HepG2 (cell line): ENCODE measurements at places on chromosomes 4 and X. TPM values are rescaled to one million over a fixed set of nuclear protein-coding genes. Genes with fewer than 3 reads are reported as not detected.

The TMPRSS11D gene
- not detected in 2 replicates for polyA plus RNA-seq

The SLC25A4 gene
- polyA plus RNA-seq = 28.7 and 30.3 TPM in 2 replicates

The SSX4B gene
- polyA plus RNA-seq = not detected in 2 replicates

DNA sequence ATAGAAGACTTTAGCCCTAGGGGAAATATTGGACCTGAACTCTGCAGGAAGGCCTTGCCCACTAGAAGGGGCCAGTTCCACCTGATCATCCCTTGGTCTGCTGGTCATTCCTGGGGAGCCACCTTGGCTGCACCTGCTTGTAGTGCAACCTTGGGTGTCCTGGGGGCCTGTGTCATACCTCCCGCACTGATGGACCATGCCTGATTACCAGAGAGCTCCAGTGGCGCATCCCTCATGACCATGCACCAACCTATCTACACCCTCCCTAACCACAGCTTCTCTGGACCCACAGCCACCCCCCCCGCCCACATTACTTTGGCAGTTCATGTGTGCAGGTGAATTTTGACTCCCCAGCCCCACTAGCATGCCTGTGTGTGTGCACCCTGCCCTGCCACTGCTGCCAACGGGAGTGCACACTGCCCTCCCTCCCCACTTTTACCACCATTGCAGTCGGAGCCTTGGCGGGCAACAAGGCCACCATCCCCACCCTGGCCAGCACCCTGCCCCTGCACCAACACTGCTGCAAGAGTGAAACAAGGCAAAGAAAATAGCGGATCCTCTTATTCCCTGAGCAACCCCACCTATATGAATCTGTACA, 208.1 kb downstream of the FAM47B start:
- H3K27ac ChIP-seq = no peak overlapping the region
- DNase-seq = no peak
- H3K4me3 ChIP-seq = no peak overlapping the region

DNA sequence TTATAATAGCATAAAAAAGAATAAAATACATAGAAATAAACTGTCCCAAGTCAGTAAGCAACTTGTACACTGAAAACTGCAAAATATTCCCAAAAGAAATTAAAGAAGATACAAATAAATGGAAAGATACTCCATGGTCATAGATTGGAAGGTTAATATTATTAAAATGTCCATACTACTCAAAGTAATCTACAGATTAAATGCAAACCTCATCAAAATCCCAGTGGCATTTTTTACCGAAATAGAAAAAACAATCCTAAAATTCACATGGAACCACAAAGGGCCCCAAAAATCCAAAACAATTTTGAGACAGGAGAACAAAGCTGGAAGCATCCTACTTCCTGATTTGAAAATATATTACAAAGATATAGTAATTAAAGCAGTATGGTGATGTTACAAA, 133.0 kb downstream of the NDST3 start:
- no peak overlapping the region for H3K4me3 ChIP-seq
- H3K27ac ChIP-seq = no peak overlapping the region
- DNase-seq = no peak
- no peaks in the 10 kb centered on the region for H3K4me1 ChIP-seq
- no peaks in the 10 kb centered on the region for H3K36me3 ChIP-seq
- H3K27me3 ChIP-seq = no peaks in the 10 kb centered on the region

DNA sequence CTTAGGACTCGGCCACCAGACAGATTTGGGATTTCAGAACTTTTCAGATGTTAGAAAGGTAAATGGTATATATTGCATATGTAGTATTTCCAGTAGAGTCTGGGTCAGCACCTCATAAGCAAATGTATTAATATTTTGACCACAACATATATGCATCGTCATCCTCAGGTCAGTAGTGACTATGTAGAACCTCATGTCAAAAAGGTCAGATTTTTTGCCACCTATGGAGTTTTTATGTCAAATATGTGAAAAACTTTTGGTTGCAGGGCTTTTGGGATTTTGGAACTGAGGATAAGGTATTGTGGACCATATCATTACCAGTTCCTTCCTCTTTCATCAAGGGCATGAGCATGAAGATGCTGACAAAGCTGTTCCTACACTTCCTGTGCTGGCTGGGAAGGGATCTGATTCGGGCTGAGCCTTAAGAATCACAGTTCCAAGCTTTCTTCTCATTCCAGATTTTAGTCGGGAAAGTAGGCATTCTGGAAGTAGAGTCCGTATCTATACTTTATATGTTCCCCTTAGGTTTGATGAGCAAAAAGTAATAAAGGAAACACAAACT, 183.0 kb upstream of the PGRMC2 start:
- H3K4me3 ChIP-seq = no peak overlapping the region
- H3K36me3 ChIP-seq = no peaks in the 10 kb centered on the region
- H3K4me1 ChIP-seq = no peaks in the 10 kb centered on the region
- no peak overlapping the region for H3K27ac ChIP-seq
- no peak for DNase-seq
- H3K27me3 ChIP-seq = no peaks in the 10 kb centered on the region

DNA sequence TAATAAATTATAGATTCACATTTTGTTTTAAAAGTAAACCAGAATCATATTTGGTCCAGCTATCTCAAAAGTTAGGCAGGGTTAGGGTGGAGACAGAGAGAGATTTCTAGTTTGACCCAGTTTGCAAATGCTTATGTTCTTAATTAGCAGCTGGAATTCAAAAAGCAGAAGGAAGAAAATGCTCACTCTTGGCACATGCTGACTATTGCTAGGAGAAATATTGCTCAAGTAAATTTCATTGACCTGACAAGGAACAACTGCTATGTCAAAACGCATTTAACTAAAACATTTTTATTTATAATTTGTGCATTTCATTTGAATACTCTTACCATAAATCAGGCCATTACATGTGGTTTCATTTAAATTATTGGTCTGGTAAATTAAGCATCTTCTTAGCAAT, 131.8 kb downstream of the GLRA3 start:
- no peak overlapping the region for H3K27ac ChIP-seq
- no peak for DNase-seq
- H3K27me3 ChIP-seq = no peaks in the 10 kb centered on the region
- no peaks in the 10 kb centered on the region for H3K4me1 ChIP-seq

- H3K27me3 ChIP-seq = no peaks in the 10 kb centered on the region
- no peak for DNase-seq
- H3K4me3 ChIP-seq = no peak overlapping the region
- H3K36me3 ChIP-seq = 0 out of 3 replicates have a peak, but pooled peaks cover 2% of the 10 kb centered on the region
- H3K27ac ChIP-seq = no peak overlapping the region
These were observed 23.7 kb downstream of the PLS3 start for GRCh38 chrX:115584696-115585095.

DNA sequence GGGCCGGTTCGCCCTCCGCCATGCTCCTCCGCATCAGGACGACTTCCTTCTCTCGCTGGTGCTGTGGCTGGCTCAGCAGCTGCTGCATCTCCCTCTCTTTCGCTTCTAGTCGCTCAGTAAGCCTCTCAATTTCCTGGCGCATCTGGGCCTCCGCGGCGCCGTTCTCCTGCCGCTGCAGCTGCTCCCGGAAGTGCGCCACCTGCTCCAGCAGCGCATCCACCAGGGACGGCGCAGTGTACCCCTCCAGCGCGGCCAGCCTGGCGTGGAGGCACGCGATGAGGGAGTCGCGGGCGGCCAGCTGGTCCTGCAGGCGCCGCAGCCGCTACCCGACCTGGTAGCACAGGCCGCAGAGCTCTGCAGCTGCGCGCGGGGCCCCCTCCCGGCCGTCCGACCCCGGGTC, 97.4 kb upstream of the MED14 start:
- DNase-seq = no peak
- H3K27me3 ChIP-seq = no peaks in the 10 kb centered on the region
- H3K27ac ChIP-seq = no peak overlapping the region

The HSFX4 gene
- not detected in 2 replicates for polyA plus RNA-seq

DNA sequence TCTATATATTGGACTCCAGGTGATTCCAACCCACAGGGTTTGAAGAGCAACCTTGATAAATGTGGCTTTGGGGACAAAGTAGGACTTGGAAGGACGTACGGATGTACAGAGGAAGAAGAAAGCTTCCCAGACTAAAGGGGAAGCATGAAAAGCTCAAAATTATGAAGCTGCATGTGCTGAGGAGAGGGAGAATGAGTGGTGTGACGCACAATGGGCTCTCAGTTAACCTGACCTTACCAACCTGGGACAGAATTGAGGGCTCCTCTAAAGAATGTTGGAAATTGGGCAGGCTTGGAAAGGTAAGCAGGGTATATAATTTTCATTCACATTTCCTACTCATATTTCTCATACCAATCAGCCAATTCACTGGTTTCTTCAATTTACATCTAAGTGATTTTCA, 10.5 kb upstream of the TIGD2 start:
- DNase-seq = no peak
- no peak overlapping the region for H3K4me3 ChIP-seq
- H3K27ac ChIP-seq = no peak overlapping the region
- H3K4me1 ChIP-seq = no peaks in the 10 kb centered on the region
- H3K36me3 ChIP-seq = no peaks in the 10 kb centered on the region
- H3K27me3 ChIP-seq = no peaks in the 10 kb centered on the region; the same call in 2 of the 3 replicates

GRCh38 chr4:53009824-53010223, 147.7 kb downstream of the RASL11B start:
- no peak for DNase-seq
- peaks cover 26% of the 10 kb centered on the region for H3K4me1 ChIP-seq
- H3K27me3 ChIP-seq = no peaks in the 10 kb centered on the region
- H3K27ac ChIP-seq = no peak overlapping the region

- no peaks in the 10 kb centered on the region for H3K4me1 ChIP-seq
- no peak overlapping the region for H3K27ac ChIP-seq
- H3K27me3 ChIP-seq = no peaks in the 10 kb centered on the region
- no peak overlapping the region for H3K4me3 ChIP-seq
These were observed 207.8 kb downstream of the ADGRL3 start for GRCh38 chr4:61407642-61408618.

The ZNF827 gene
- 2.8 and 3.9 TPM in 2 replicates for polyA plus RNA-seq
